Cerebellar nuclear complex (tissue), 1 donor: ENCODE measurements at places on chromosomes 11 and 22.

DNA sequence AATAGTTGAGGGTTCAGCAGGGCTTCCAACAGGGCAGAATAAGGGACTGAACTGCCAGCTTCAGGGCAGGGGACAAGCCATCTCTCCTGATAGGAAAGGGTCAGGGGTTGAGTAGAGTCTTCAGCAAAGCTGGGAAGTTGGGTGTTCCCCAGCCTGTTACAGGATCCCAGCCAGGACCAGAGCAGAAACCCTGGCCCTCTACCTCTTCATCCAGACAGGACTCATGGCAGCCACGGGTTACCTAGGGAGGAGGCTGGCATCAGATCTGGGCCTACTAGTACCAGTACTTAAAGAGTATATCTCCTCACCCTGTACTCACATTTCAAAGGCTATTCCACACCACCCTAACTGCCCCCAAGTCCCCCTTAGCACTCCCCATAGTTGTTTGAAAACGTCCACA is 2.4 kb upstream of the TAF10 start:
- no peak for DNase-seq

DNA sequence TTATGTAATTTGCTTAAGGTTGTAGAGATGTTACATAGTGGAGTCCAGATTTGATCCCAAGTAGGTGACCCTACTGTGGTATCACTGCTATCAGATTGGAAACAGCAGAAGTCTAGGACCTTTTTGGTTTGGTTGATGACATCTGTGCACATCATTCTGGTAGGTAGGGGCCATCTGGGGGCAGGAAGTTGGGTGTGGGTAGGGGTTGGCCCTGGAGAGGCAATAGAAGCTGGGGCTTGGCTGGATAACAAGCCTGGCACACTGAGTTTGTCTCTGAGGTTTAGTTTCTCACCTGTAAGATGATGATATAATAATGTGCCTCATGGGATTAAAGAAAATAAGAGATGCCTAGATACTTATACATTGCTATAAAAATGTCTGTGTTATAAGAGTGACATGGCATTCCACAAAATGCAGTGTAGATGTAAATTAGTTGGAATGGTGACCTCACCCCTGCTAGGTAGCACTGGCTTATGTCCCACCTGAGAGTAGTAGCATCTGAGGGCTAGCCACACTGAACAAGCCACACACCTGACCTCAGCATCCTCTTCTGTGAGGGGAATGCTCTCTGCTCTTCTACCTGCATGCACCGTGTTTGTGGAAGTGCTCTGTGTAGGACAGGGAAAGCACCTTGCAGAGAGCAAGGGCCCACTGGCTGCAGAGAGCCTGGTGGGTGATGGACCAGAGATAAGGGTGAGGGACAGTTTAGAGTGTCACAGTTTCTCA is 36.9 kb downstream of the PTPRJ start:
- DNase-seq = no peak

DNA sequence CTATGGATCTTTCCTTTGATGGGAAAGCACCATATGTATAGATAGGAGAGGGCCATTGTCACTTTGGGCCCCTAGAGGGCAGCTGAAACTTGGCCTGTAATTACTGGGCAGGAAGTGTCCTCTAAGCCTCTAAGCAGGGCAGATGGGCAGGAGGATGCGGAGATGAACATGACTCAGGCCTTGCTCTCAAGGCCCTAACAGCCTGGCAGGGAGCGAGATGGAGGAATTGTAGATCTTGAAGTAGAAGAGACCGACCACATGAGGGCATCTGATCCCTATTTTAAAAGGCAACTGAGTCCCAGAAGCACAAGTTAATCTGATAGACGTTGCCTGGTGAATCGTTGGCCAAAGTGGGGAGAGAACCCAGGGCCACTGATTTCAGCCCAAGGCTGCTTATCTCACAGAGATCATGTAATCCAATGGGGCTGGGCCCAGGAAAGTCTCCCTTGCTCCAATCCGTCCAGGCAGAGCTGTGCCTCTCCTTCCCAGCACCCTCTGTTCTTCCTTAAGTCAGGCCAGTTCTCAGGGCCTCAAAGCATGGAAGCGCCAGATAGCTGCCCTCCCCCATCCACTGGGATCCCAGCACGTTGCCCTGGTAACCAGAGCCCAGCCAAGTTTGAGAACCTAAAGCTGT is 2.5 kb upstream of the SEPTIN3 start:
- no peak for DNase-seq

- no peak for DNase-seq
These were observed 11.5 kb upstream of the NAP1L4 start for GRCh38 chr11:3003396-3004231.

GRCh38 chr22:30265823-30266444 is 717 bp downstream of the OSM start:
- no peak for DNase-seq

- no peak for DNase-seq
These were observed 8.2 kb downstream of the CREB3L1 start for GRCh38 chr11:46285594-46286033.

- DNase-seq = no peak
These were observed 47.7 kb upstream of the SYT7 start for GRCh38 chr11:61628662-61628970.

- DNase-seq = no peak
These were observed 353.2 kb upstream of the API5 start for GRCh38 chr11:42958635-42959034.

DNA sequence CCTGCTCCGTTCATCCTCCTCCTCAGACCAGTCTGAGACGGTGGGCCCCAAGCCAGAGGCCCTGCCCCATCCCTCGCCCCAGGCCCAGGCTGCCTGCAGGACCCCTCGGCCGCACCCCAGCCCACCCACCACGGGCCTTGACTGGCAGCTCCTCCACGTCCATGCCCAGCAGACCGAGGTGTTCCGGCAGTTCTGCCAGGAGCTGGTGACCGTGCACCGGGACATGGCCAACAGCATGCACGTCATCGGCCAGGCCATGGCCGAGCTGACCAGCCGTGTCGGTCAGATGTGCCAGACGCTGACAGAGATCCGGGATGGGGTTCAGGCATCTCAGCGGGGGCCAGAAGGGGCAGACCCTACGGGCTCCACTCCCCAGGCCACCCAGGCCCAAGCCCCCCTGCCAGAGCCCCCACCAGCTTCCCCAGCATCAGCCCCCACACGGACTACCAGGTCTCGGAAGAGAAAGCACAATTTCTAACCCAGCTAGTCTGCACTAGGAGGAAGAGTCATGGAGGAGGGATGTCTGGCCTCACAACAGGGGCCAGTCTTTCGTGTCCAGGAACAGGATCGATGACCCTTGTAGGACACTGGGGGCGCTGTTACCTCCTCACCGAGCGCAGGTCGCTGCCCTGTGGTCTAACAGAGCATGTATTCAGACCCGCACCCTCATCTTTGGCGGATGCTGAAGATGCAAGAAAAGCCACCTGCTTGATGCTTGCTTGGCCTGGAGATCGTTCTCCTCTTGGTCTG is 66.3 kb downstream of the PRDM11 start:
- no peak for DNase-seq

GRCh38 chr11:33588056-33588455 is 112.6 kb downstream of the C11orf91 start:
- no peak for DNase-seq

GRCh38 chr11:58888579-58888978 is 44.1 kb upstream of the GLYATL2 start:
- no peak for DNase-seq

DNA sequence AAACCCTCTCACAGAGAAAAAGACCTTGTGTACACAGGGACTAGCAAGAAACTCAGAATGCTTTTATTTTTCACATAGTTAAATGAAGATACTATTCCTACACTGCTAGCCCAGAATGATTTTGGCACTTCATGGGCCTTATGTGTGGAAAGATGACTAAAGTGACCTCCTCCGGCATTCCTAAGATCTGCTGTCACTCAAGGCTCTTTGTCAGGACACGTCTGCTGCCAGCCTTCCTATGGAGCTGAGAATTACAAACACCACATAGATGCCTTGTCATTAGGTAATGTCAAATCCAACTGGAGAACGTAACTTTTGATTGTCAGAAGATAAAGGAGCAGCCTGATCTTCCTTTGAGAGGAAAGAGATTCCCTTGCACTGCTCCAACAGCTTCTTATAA is 249.1 kb downstream of the FAT3 start:
- no peak for DNase-seq

- no peak for DNase-seq
These were observed 12.2 kb downstream of the TNKS1BP1 start for GRCh38 chr11:57312511-57313021.

- DNase-seq = peak; percentile 92
These were observed at the start of gene HNRNPUL2 for GRCh38 chr11:62727165-62727871. Gene HNRNPUL2, minus strand, starts transcription at chr11:62727457. Its CDS starts 301 bp downstream, at chr11:62727156.

DNA sequence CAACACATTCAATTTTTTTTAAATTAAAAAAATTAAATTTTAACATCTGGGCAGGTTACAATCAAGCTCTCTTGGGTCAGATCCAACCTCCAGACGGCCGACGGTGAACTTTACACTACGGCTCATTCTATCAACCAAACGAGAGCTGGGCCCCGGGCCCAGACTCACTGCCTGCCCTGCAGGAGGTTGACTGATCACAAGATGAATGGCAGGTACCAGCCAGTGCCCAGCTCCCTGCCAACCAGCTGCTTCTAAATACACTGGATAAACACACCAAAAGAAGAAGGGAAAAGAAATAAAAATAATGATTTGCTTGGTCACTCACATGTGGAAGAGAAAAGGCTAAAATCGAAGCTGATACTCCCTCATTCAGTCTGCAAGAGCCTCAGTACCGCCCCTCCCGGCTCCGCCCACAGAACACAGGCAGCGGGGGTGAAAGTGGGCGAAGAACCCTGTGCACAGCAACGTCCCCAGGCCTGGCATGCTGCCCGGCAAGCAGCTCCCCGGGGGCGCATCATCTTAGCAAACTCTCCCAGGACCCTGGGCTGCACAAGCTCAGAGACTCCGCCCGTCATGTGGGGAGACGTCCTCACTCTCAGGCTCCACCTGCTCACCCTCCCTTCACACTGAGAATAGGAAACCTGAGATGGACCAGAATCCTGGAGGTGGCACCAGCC is 303.4 kb downstream of the SHANK2 start:
- DNase-seq = no peak

- DNase-seq = no peak
These were observed 51.9 kb upstream of the ALX4 start for GRCh38 chr11:44361813-44362212.

DNA sequence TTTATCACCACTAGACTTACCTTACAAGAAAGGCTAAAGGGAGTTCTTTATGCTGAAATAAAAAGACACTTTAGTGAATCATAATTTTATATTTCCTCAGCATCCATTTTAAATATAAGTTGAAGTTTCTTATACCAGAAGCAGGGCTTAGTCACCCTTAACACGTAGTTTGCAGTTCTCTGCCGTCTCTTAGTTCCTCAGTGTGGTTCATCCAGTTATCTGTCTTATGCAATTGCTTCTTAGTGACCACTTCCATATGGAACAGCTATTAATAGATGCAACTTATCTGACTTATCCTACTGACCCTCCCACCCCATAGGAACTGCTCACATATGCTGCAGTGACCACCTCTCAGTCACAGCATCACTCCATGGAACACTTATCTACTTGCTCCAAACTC is 11.7 kb upstream of the SLC36A4 start:
- no peak for DNase-seq

- DNase-seq = no peak
These were observed 169.4 kb upstream of the BDNF start for GRCh38 chr11:27869701-27870100.

DNA sequence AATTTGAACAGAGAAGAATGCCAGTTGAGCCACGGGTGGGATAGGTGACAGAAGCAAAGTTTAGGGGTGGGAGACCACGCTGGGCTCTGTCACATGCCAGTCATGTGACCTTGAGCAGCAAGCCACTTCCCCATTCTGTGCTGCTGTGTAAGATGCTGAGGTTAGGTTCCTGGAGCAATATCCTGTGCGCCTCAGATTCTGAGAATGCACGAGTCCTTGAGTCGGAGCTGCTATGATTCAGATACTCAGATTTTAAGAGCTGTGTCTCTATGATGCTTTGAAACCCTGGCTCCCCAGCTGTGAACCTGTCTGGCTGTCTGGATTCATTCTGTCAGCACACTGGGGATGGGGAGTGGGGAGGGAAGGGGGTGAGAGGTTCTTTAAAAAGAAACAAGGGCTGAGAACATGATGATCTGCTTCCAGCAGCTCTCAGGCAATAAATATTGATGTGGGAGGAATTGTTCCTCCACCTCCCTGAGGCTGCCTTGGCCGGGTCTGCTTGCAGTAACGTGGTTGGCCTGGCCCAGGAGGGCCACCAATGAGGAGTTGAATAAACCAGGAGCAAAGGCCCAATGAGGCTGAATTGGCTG is 24.0 kb downstream of the SLCO2B1 start:
- DNase-seq = no peak

DNA sequence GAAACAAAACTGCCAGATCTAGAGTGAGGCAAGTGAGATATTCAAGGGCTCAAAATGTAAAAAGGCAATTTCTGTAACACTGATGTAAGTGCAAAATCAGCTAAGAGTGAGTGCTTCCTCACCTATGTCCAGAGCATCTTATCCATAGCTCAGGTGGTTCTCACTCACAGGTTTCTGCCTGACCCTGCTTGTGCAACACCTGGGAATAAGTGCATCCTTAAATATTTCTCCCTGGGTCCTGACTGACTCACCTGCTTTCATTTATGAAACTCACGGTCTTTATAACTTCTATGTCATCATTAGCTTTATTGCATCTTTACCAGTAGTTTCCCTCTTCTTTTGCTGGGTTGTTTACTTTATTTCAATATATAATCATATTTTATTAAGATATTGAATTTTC is 260.6 kb downstream of the CNTN5 start:
- no peak for DNase-seq

GRCh38 chr11:78752494-78752893 is 177.8 kb upstream of the NARS2 start:
- no peak for DNase-seq

- DNase-seq = no peak
These were observed 122.2 kb downstream of the APOL5 start for GRCh38 chr22:35839841-35840301.

- no peak for DNase-seq
These were observed 29.4 kb downstream of the AMBRA1 start for GRCh38 chr11:46564459-46564858.

DNA sequence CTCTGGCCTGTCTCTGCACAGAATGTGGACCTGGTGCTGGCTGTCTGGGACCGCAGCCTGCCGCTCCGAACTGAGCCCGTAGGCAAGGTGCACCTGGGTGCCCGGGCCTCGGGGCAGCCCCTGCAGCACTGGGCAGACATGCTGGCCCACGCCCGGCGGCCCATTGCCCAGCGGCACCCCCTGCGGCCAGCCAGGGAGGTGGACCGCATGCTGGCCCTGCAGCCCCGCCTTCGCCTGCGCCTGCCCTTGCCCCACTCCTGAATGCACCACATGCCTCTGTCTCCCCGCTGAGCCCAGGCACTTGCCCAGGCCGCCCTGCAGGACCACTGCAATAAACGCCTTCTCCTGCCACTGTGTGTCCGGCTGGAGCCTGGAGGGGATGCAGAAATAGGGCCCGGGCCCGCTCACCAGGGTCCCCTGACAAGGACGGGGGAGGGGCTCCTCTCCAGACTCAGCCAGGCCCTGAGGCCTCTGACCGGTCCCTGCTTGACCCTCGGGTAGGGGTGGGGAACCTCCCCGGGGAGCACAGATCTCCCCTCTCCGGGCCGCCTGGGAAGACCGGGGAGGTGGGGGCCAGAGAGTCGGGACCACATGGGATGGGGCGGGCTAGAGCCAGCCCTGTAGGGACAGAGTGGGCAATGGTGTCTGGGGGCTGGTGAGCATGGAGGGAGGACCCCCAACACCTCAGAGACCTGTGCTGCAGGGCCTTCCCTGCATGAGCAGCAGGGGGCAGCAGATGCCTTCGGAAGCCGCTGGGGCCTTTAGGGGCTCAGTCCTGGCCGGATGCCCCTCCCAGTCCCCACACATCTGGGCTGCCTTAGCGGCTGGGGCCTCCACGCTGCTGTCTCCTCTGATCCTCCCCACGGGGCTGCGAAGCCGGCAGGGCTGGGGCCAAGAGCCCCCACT is 1.4 kb upstream of the TNNI2 start:
- DNase-seq = no peak

- DNase-seq = no peak
These were observed 265.2 kb downstream of the LUZP2 start for GRCh38 chr11:24762076-24762475.
